ENCODE measurements at places on chromosomes 5 and 9.

GRCh38 chr9:108933231-108933717 is 650 bp downstream of the ELP1 start:
- DNase-seq, result no peak

DNA sequence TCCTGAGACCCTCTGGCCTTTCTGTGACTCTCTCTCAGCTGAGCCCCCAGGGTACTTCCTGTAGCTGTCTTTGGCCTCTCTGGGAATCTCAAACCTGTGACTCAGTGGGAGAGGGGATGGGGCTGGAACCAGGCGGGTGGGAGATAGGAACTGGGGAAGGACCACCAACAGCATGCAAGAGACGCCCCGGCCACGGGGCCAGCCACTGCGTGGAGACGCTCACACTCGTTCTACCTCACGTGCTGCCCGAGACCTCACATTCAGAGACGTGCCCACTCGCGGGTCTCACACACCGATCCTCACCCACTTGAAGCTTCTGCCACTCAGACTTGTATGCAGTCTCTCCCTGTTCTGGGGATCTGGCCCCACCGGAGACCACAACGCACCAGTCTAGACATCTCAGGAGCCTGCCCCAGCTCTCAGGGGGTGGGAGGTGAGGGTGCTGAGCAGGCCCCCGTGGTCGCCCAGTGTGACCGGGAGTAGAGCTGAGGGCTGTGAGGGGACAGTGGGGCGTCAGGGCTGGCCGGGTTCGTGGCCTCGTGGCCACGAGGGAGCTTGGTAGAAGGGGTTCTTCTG is 13.8 kb downstream of the GPRIN1 start:
- DNase-seq, result no peak

DNA sequence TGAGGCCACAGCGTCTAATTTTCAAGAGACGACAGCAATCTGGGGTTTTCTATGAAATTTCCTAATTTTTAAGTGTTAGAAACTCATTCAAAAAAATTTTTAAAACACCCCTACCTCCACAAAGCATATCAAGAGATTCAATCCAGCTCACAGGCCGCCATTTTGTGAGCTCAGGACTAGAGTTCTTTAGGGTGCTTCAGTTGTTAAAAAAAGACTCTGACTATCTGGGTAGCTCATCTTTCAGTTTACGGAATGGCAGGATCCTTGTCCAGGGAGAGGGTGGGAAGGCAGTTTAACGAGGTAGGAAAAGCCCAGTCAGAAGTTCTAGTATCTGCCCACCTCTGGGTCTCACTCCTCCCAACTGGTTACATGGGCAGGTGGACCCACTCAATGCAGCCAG is 43.1 kb downstream of the CAMK2A start:
- no peak for DNase-seq

DNA sequence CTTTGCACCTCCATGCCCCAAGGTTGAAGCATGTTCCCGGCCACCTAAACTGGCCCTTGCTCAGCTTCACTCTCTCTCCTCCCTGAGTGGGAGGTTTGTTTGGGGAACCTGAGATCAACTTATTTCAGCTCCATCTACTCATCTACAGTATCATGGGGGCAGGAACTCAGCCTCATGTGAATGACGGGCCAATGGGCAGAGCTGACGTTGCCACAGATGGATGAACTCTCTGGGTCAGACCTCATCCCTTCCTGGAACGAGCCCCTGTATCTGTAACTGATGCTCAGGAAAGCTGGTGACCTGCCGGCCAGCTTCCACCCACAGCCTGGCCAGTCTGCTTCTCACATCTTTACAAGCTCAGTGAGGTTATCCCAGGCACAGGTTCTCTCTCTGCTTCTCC is 369.6 kb downstream of the IRX2 start:
- no peak for DNase-seq

DNA sequence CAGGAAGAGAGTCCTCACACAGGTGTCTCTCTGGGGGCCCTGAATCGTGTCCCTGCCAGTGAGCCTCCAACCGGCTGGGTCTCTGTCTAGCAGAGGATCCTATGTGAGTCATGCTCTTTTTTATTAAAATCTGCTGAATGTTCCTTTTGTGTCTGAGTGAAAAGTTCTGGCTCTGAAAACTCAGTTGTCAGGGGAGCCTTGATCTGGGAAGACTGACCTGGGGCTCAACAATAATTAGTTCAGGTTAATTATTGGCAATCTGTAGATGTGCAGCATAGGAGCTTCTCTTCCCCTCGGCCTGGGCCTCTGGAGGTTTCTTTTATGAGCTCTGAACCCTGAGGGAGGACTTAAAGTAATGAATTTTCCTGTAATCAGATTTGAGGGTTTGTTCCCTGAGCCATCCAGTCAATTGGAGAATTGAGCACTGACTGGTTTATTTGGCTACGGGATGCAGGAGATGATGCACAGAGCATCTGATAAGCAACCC is 45.2 kb downstream of the ALG2 start:
- DNase-seq, result no peak

DNA sequence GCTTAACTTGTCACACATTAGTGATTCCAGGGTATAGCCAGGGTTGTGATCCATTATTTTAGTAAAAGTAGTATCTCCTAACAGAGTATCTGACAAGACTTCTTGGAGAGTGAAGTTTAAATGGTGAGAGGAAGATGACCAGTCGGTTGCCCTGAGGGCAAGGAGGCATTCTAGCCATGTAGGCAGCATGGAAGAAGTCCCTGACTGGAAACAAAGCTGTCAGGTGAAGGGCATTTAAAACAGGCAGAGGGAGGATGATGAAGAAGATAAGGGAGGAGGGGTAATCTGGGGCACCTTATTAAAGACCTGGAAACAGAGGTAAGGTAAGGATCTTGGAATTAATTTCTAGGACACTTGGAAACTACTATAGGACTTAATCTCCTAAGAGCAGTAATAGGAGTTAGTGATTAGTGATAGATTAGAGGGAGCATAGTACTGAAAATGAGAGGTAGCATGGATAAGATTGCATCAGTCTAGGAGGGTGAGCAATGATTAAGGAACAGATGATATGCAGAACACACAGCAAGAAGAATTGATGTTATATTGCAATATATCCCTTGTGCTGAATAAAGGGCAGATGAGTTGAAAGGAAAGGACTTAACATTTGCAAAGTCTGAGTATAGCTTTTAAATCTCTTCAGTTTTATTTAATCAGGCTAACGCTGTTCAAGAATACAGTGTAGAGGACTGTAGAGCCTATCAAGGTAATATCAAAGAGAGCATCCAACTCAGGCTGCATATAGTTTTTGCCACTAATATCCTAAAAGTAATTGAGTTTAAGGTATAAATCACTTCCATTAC is 9.6 kb downstream of the KIF2A start:
- DNase-seq, result no peak

GRCh38 chr9:31188496-31188895 is 1195.9 kb upstream of the ACO1 start:
- no peak for DNase-seq

DNA sequence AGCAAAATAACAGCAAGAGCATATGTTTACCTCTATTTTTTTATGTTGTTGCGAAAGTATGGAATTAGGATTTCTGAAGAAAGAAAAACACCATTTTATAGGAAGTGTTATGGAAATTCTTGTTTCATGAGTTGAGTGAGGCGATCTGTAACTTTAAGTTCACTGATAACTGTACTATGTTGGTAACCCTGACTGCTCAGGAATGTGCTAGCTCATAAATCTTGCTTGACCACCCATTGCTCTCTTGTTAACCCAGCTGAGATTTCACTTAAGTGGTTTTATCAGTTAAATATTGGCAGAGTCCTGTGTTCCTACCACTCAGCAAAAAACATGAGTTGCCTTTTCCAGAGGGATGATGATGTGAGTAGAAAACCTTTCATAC is 91.1 kb upstream of the STARD4 start:
- DNase-seq, result no peak

DNA sequence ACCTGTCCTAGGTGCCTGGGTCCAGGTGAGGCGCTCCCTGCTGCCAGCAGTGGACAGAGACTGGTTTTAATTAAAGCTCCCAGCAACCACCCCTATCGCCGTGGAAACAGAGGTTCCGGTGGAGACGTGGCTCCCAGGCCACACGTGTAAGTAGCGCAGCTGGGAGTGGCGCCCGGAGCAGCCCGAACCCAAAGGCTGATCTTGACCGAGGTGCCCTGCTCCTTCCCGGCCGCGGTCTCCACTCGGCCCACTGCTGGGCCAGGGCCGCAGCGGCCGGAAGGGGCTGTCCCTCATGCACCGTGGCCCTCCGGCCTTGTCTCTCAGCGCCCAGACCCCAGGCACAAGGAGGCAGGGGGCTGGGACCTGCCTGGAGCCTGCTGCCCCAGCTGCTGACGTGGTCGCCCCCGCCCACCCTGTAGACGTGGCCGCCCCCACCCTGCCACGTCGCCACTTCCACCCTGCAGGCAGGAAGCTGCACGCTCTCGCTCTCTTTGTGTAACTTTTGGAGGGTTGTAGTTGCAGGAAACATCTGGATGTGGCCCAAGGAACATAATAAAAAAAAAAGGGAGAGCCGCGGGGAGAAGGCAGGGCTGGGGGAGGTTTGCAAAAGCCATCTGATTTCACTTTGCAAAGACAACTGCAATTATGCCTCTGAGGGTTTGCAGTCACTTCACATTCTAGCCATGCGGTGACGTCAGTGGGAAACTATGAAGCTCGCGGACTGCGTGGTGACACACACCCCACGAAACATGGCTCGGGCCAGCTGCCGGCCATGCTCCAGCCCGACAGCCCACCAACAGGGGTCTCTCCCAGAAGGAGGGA is 129.9 kb downstream of the RXRA start:
- DNase-seq, result peak; percentile 87

GRCh38 chr5:60223342-60223741 is 329.8 kb upstream of the PDE4D start:
- no peak for DNase-seq

DNA sequence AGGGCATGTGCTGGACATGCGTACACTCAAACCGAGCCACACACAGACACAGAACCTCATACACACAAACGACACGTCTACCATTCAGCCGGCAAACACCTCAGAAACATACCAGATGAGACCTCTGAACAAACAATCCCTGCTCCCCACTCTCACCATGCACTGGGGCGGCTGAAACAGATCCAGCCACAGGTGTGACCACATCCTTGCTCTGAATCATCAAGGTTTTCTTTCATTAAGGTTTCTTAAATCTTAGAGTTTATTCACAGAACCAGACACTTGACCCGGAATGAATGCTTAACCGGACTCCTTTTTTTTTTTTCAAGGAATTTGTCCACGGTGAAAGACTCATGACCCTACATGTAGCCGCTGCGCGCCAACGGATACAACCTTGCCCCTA is 26.2 kb downstream of the TERT start:
- no peak for DNase-seq

- DNase-seq, result no peak
These were observed 219.5 kb upstream of the RASA1 start for GRCh38 chr5:87048156-87048555.

DNA sequence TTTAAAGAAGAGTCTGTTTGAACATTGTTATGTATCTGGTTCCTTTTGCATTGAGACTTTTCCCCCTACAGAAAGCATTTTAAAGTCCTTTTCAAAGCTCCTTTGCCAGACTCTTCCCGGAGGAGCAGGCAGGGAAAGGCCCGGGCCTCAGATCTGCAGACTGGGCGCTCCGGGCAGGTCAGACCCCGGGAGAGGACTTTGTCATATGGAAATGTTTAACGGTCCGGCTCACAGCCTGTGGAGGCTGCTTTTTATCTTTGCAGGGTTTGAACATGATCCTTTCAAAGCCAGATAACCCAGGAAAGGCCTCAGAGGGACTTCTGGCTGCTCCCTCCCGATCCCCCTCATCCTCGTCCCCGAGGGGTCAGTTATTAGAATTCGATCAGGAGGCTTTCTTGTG is 82.1 kb upstream of the IRX2 start:
- DNase-seq, result no peak

- DNase-seq, result no peak
These were observed 28.6 kb upstream of the IL7R start for GRCh38 chr5:35828082-35828598.

GRCh38 chr9:19913151-19913550 is 124.3 kb upstream of the SLC24A2 start:
- DNase-seq, result no peak

GRCh38 chr9:16868701-16869100 is 1.8 kb downstream of the BNC2 start:
- no peak for DNase-seq

DNA sequence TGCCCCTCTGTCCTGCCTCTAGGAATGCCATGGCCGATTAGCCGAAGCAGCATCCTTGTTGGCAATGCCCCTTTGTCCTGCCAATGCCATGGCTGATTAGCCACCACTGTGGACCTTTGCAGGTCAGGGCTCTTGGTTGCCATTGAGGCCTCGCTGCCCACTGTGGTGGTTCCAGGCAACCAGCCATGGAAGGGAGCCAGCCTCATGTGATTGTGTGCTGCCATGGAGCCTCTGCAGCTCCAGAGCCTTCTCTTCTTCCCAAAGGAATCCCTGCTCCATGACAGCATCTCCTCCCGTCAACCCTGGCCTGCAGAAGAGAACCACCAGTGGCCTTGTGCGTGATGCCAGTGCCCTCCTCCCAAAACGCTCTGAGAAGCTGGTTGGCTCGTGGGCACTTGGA is 187.0 kb downstream of the CACNA1B start:
- no peak for DNase-seq

GRCh38 chr5:159210210-159210661 is 883 bp upstream of the RNF145 start:
- DNase-seq, result no peak

DNA sequence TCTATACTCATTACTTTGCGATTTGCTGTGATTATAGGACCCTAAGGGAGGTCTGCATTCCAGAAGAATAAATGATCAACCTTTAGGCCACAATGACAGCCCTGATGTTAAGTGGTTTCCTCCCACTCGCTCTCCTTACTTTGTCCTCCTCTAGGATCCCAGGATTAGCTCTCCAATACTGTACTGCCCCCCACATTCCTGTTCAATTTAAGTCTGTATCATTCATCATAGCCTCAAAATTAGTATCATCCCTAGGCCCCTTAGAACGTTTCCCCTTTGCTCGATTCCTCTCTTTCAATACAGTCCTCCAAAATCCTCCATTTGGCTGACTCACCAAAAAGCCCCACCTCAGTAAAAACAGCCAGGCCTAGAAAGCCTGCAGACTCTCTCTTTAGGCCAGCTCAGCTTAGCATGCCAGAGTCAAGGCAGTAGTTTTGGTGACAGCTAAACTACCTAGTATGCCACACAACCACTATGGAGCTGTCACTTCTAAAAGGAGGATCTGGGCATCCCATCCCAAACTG is 24.4 kb downstream of the RNF145 start:
- peak; percentile 48 for DNase-seq

DNA sequence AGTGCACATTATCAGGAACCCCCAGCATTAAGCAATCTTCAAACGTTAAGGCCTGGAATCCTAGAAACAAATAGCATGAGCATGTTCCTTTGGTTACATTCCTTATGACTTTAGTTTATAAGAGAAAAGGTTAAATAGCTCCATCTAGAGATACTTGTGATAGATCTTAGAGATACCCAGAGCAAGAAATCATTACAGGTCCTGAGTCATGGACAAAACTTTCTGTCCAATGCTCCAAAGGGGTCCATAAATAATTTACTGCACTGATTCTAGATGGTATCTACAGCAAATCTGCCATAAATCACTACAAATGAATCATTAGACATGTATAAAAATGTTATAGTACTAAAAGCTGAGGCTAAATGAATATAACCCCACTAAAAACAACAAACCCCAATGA is 139.6 kb downstream of the HTR1A start:
- DNase-seq, result no peak

Data from stimulated activated CD4-positive, alpha-beta T cell treated with anti-CD3 and anti-CD28 coated beads, Interleukin-4, amount 100 ng/mL, for 4 hours (primary cell).